ENCODE measurements at places on chromosomes 4 and X.

DNA sequence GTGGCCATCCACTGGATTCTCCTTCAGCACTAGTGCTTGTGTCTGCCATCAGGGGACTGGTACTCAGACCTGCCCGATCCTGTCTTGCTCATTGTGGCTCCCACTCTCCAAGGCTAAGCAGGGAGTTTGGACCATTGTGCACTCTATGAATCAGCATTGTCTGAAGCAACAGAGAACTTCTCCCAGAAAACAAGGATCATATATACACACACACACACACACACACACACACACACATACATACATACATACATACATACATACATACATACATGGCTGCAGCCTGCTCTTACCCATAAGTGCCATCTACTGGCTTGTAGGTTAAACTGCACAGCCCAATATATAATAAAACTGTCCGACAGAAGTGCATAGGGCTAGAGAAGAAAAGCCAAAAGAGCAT, 345.3 kb upstream of the LCORL start:
- peak; percentile 30 for DNase-seq

DNA sequence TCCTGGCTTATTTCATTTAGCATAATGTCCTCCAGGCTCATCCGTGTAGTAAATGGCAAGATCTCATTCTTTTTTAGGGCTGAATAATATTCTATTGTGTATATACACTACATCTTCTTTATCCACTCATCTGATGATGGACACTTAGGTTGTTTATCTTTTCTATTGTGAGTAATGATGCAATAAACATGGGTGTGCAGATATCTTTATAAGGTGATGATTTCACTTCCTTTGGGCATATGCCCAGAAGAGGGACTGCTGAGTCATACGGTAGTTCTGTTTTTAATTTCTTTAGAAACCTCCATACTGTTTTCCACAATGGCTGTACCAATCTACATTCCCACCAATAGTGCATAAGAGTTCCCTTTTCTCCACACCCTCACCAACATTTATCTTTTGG, 317.6 kb upstream of the CNKSR2 start:
- peak; percentile 9 for DNase-seq

DNA sequence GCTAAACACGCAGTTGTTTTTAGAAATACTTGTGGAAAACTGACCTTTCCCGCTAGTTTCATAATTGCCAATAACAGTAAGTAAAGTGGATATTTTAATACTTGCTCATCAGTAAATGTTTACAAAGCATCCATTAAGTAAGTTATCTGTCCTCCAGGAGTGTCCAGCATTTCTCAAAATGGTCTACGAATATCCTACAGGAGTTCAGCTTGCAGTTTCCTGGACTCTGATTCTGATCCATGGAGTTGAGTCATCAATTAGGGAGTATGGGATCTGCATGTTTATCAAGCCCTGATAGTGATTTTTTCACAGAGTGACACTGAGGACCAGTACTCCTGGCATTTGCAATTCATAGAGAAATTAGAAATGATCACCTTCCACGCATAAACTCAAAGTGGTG, 325.2 kb upstream of the AADAT start:
- no peak for DNase-seq

GRCh38 chr4:107853444-107854355, 29.0 kb downstream of the SGMS2 start:
- no peak for DNase-seq

- no peak for DNase-seq
These were observed 22.0 kb downstream of the ATP5ME start for GRCh38 chr4:651884-652642.

GRCh38 chr4:67899096-67899495, 15.3 kb upstream of the TMPRSS11D start:
- DNase-seq, result no peak

DNA sequence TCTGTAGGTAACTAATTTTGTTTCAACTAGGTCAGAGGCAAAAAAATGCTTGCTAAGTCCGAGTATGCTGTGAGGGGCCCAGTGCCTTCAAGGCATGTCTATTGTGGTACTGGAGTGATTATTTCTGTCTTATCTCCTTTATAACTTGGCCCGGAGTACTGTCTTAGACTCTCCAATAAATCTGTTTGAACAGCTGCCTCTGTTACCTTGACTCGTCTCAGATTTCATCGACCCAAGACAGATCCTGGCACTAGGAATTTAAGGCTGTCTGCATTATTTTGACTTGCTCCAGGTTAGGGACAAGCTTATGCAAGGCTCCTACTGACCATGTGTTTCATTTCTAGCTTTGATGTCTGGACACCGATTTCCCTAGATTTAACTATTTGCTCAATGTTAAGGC, 41.1 kb upstream of the NKAP start:
- DNase-seq, result no peak

DNA sequence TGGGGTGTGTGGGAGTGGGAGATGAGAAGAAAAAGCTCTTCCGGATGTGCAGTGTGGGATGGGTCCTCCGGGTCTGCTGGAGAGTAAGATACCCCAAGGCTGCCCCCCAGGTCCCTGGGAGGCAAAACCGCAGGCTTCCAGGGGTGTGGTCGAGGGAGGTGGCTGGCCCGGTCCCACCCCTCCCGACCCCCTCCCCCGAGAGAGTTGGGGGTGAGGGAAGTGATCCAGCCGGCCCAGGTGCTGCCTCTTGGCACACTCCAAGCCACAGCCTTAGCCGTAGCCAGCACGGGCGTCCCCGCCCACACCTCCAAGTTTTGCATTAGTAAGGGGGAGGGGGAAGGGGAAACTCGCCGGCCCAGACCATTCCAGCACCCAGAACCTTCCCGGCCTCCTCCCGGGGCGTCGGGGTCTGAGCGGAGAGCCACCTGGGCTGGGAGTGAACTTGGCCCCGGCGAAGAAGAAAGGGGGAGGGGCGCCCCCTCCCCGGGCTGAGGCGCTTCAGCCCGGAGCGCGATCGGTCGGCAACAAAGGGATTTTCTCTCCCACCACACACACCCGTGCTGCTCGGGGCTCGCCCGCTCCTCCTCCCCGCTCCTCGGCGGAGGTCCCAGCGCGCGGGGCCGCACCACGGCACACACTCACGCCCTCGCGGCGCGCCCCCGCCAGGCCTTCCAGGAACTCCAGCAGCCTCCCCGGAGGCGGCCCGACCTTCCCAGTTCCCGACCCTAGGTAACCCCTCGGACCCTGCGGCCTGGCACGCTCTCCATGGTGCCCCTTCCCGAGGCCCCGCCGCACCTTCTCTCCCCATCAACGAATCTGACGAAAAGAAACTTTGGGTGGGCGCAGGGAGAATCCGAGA, 14.4 kb downstream of the BCOR start:
- no peak for DNase-seq

DNA sequence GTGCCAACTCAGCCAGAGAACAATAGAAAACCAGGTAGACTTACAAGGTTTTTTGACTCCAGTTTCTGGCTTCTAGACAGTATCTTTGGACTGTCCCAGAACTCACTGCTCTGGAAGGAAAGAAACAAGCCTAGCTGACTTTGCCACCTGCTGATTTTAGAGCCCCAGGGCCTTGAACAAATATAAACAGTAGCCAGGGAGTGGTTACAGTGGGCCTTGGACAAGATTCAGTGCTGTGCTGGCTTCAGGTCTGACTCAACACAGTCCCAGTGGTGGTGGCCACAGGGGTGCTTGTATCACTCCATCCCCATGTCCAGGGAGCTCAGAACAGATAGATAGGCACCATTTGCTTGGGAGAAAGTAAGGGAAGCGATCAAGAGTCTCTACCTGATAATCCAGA, 694.1 kb upstream of the ADGRL3 start:
- no peak for DNase-seq

DNA sequence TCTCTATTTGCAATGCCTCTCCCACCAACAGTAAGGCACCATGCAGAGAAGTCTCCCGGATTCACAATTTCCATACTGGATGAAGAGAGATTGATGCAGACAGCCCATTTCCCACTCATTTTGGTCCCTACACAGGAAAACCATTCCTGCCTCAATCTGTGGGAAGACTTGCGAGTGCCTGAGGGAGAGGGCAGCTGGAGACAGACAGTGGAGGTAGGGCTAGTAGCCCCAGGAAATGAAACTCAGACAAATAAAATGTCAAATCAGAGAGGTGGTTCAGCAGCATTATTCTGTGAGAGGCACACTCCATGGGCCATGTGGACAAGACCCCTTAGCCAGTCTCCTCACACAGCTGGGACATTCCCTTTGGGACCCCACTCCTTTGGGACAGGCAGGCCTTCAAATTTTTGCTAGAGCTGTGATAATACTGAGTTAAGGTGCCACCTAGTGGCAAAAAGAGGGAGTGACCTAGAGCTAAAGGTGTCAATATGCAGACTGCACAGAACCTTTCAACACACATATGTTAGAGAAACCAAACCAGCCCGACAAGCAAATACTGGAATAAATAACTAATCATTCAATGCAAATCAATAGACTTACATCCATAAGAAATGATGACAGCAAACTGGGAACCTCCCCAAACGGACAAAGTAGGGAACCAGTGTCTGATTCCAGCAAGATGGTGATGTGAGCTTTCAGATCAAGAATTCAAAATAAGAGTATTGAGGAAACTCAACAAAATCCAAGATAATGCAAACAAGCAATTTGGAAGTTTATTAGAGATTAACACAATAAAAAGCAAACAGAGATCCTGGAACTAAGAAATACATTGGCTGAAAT, 1865.3 kb upstream of the AGA start:
- DNase-seq, result peak; percentile 51

- no peak for DNase-seq
These were observed 192.2 kb downstream of the CPEB2 start for GRCh38 chr4:15194520-15194919.

DNA sequence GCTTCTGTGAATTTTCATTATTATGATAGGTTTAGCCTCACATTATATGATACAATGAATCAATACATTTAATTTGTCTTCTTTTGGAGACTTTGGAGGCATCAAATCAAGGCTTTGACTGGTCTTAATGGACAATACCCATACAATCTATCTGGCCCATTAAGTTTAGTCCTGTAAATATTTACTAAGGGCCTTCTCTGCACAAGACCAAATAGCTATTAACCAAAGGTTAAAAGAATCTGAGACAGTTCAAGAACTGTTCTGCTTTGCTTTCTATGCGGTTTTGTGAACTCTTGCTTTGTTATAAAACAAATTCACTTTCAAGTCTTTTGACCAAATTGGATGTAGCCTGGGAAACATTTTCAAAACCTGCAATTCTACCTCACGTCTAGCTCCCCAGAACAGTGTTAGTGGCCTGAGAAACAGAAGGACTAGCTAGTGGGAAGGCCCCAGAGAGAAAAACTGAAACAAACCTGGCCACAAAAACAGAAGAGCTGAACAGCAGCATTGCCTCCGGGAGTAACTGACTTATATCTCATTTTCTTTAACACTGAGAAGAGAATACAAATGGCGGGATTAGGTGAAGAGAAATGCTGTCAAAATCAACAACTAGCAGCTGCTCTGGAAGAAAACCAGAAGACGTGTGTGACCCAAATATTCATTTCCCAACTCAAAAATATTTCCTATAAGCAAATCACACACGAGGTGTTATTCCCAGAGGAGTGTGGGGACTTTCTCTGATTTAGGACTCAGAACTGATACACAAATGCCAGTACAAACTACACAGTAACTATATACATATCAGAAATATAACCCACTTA, 548 bp downstream of the TLR1 start:
- peak; percentile 86 for DNase-seq

GRCh38 chr4:173293663-173294062, 40.5 kb downstream of the HMGB2 start:
- no peak for DNase-seq

- no peak for DNase-seq
These were observed 352.6 kb downstream of the INPP4B start for GRCh38 chr4:142493255-142494110.

DNA sequence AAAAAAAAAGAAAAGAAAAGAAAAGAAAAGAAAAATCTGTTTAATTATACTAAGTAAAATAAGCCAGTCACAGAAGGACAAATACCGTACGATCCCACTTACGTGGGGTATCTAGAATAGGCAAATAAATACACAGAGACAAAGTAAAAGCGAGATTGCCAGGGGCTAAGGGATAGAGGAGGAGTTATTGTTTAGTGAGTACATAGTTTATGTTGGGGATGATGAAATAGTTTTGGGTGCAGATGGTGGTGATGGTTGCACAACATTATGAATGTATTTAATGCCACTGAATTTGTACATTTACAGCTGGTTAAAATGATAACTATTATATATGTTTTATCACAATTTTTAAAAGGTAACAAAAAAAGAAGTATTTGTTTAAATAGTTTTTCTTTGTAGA, 7.1 kb downstream of the CA5B start:
- DNase-seq, result no peak

DNA sequence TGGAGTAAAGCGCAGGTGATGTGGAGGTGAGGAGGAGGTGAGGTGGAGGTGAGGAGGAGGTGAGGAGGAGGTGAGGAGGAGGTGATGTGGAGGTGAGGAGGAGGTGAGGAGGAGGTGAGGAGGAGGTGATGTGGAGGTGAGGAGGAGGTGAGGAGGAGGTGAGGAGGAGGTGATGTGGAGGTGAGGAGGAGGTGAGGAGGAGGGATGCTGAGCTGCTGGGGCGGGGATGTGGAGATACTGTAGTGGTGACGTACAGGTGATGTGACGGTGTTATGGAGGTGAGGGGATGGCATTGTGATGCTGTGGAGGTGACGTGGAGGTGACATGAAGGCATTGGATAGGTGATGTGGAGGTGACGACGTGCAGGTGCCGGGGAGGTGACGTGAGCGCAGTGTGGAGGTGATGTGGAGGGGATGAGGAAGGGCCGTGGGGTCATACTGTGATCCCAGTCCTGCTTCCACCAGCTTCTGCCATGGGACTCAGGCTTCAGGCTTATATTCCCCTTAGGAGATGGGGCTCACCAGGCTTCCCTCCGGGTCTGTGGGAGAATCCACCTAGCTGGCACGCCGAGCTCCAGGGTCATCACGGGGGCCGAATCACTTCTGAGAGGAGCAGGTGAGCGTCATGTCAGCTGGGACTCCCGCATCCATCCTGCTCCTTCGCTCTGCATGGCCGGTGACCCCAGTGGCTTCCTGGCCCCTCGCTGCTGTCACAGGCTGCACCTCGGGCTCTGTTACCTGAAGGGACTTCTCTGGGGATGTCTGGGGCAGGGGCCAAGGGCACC, 47.9 kb upstream of the GRPEL1 start:
- DNase-seq, result no peak
